ENCODE measurements at places on chromosomes 3 and 15.

DNA sequence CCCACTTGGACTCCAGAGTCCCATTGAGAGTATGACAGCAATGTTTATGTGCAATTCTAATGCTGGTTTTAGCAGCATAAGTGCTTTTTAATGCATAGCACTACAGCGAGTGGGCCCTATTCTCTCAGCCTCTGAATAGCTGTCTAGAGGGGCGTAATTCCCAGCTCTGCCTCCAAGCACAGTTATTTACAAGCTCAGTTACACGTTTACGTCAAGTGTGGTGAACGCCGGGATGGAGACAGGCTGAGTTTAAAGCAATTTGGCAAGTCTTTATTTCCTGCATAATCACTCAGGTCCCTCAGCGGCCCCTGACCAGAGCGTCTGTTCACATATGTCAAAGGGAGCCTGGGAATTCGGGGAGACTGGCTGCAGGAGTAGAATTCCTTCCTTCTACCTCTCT, 43.9 kb downstream of the SOX14 start:
- no peak for DNase-seq

- no peak for DNase-seq
These were observed 415.2 kb upstream of the FRG2C start for GRCh38 chr3:75248974-75249373.

DNA sequence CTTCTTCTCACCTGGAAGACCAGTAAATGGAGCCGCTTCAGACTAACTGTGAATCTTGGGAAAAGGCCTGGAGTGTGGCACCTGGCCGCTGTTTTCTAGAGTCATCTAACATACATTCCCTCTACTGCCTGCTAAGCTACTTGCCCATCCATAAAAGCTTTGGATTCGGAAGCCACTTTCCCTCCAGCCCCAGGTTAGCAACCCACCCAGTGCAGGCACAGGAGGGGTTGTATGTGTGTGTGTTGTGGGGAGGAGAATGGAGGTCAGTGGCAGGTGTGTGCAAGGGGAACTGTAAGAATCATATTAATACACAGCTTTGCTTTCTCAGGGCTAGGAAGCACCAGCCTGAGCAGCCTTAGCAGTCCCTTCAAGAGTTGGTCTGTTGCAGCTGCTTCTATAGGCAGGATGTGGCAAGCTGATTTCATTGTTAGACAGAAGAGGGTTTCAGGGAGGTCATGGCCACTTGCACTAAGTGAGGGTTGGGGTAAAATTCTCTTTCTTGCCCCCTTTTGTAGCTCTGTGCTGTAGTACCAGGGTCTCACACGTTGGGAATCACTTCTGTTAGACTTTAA, 8.9 kb downstream of the NSUN3 start:
- DNase-seq, result no peak

DNA sequence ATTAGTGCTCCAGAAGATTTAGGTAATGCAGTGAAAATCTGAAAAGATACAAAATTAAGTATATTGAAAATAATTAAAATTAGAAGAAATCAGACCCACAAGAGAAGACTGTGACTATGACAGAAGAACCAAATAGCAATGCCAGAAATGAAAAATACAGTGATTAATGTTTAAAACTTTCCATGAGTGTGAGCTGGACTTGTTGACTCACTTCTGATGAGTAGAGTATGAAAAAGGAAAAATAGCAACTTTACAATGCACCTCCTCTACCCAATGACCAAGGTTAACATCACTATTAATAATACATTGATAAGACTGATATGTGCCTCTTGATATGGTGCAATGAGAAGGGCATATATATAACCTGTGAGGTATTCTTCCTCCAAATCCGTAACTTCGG, 39.3 kb upstream of the SLC22A13 start:
- no peak for DNase-seq

GRCh38 chr3:58164199-58164879, 46.4 kb downstream of the DNASE1L3 start:
- no peak for DNase-seq

DNA sequence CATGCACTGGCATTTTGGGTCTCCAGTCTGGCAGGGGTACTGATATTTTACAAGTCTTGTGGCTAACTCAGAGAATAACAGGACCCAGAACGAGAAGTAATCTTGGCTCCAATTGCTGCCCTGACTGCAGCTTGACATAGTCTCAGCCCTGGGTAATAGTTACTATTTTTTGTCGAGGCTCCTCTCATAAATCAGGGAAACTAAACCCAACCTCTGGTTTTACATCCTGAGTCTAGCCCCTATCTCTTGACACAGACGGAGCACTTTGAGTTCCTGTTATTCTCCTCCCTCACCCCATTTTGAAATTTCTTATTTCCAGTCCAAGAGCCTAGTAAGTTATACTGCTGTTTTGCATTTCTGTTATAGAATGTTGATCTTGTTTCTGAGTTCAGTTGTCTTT, 276.1 kb upstream of the GOLIM4 start:
- DNase-seq, result no peak

DNA sequence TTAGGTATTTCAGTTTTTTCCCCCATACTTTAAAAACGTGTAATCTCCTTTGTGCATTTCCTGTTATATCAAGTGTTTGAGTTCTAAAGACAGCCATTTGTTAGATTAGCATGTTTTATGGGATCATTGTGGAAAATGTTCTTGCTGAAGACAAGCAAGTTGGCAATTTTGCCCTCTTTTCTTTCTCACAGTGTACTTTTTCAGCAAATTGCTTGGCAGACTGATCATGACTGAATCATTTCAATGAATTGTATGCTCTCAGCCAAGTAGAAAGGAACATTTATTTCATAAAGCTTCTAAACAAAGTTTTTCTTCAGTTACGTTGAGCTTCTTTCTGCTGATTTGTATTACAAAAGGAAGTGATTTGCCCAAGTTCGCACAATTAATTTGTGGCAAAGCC, 51.6 kb downstream of the ATG7 start:
- DNase-seq, result no peak

- DNase-seq, result no peak
These were observed 80.3 kb downstream of the CPN2 start for GRCh38 chr3:194270627-194271459.

- DNase-seq, result peak; percentile 38
These were observed 581 bp downstream of the IP6K1 start for GRCh38 chr3:49785565-49786356.

- DNase-seq, result no peak
These were observed 67.6 kb downstream of the DAPK2 start for GRCh38 chr15:63978511-63979261.

All from 8988T (cell line).